CD4-positive, alpha-beta T cell treated with Interleukin-15 for 4 hours (primary cell): ENCODE measurements at places on chromosomes 4 and X.

GRCh38 chr4:130336585-130337217 is 1240.7 kb downstream of the C4orf33 start:
- no peak for DNase-seq

DNA sequence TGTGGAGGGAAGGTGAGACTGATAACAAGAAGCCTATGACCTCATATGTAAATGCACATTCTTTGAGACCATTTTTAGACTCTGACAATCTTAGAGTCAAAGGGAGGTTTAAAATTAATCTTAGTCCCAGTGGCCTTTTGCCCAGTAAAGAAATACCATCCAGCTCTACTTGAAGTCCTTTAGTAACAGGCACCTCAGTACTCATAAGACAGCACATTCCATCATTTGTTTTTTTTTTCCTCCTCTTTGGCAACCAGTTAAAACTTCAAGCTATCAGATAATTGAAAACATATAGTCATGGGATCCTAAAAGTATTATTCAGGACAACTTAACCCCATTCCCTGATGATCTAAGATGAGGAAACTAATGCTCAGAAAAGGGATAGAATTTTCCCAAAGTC is 4.6 kb downstream of the EDA2R start:
- DNase-seq, result no peak

- DNase-seq, result no peak
Measured at GRCh38 chrX:15644560-15644872, 20.1 kb downstream of the CLTRN start.

DNA sequence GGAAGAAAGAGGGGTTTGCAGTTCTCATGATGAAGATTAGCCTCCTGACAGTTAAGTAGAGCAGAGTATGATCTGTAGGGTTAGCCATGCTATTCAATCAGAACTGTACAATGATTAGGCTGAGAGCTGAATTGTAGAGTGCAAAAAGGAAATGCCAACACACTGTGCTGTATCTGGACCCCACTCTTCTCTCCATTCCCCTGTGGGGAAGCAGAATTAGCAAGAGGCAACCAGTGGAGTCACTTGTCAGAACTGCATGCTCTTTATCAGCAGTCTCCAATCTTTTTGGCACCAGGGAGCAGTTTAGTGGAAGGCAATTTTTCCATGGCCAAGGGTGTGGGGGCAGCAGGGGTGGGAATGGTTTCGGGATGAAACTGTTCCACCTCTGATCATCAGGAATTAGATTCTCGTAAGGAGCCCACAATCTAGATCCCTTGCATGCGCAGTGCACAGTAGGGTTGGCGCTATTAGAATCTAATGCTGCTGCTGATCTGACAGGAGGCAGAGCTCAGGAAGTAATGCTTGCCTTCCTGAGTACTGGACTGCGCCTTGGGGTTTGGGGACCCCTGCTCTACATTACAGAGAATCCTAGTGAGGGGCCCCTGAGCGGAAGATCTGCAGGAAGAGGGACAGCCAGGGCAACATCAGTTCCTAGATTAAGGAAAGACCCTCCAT is 19.4 kb downstream of the TBC1D9 start:
- no peak for DNase-seq
